ENCODE measurements at places on chromosomes 12 and 14. TPM values are rescaled to one million over a fixed set of nuclear protein-coding genes. Genes with fewer than 3 reads are reported as not detected.

The FGFR1OP2 gene
- 30.9 TPM for total RNA-seq

The REP15 gene
- total RNA-seq: 0.30 TPM

The KCTD10 gene
- total RNA-seq: 45.2 TPM

The BEST3 gene
- total RNA-seq: 0.82 TPM

The SEL1L gene
- 16.8 TPM for total RNA-seq

The CLEC9A gene
- total RNA-seq: not detected

The LRRC9 gene
- total RNA-seq: not detected

The LRTM2 gene
- total RNA-seq: not detected

The BRI3BP gene
- total RNA-seq: 17.9 TPM

The ADSS1 gene
- 6.6 TPM for total RNA-seq

The NANOG gene
- not detected for total RNA-seq

The CLEC2A gene
- not detected for total RNA-seq

The RIMKLB gene
- 20.3 TPM for total RNA-seq

The TMTC3 gene
- 14.1 TPM for total RNA-seq

The TAS2R43 gene
- total RNA-seq: not detected

The IFI27 gene
- 1.4 TPM for total RNA-seq

The TAS2R50 gene
- not detected for total RNA-seq

The CMA1 gene
- total RNA-seq: not detected

The R3HDM2 gene
- total RNA-seq: 7.9 TPM

The SLCO1B3 gene
- total RNA-seq: 11.1 TPM

The SMCO2 gene
- not detected for total RNA-seq

The CELA1 gene
- not detected for total RNA-seq

The TAS2R8 gene
- total RNA-seq: not detected

The LAG3 gene
- total RNA-seq: 1.4 TPM

The NGB gene
- total RNA-seq: not detected

The DCAF11 gene
- 26.4 TPM for total RNA-seq

The MANSC4 gene
- not detected for total RNA-seq

The IGFBP6 gene
- 246 TPM for total RNA-seq

The PRH2 gene
- total RNA-seq: not detected

The GPR84 gene
- not detected for total RNA-seq

The CLEC1A gene
- total RNA-seq: not detected

The TMEM120B gene
- total RNA-seq: 16.7 TPM

The RD3L gene
- total RNA-seq: not detected

The NAP1L1 gene
- 628 TPM for total RNA-seq

The GNB3 gene
- 1.1 TPM for total RNA-seq

The NEDD8 gene
- 449 TPM for total RNA-seq

The DTX1 gene
- total RNA-seq: 0.36 TPM

The KRT6C gene
- total RNA-seq: not detected

The ACTR10 gene
- 43.9 TPM for total RNA-seq

The DACT1 gene
- 0.74 TPM for total RNA-seq

The ARHGDIB gene
- 0.88 TPM for total RNA-seq

The CLBA1 gene
- total RNA-seq: 18.0 TPM

The RFLNA gene
- not detected for total RNA-seq

The RNU6-8 gene
- total RNA-seq: not detected

The PABPN1 gene
- 137 TPM for total RNA-seq

The TPH2 gene
- total RNA-seq: not detected

The OASL gene
- total RNA-seq: 1.8 TPM

The ACOT6 gene
- total RNA-seq: not detected

The PTPN6 gene
- total RNA-seq: 13.5 TPM

The DBX2 gene
- total RNA-seq: not detected

The VPS37B gene
- total RNA-seq: 26.7 TPM

The CCDC175 gene
- not detected for total RNA-seq

The KRT8 gene
- total RNA-seq: 4,552 TPM
